ENCODE measurements at places on chromosomes 5 and 9.

DNA sequence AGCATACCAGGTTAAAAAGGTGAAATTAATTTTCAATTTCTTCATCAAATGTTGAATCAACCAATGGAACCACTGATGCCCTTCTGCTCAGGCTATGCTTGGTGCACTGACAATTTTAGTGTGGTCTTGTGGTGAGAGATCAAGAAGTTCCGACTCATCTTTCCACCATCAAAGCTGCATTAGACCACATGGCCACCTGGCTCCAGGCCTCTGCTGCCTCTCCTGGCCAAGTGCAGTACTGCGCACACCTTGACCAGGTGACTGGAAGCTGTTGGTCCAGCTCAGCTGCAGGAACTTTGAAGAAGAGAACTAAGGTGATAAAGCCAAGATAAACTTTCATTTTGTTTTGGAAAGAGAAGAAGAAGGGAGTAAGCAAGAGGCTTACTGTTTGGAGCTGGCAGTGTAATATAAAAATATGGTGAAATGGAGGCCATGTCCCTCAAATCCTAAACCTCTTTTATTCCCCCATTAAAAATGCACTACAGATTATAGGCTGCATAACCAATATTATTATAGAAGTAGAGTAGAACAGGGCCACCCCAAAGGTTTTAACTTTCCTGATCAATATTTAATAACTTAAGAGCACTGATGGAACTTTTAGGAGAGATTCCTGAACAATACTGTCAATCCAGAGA lies 315.5 kb upstream of the C9orf72 start:
- DNase-seq = no peak

- no peak for DNase-seq
Measured at GRCh38 chr5:14753292-14753691, 88.8 kb downstream of the OTULIN start.

DNA sequence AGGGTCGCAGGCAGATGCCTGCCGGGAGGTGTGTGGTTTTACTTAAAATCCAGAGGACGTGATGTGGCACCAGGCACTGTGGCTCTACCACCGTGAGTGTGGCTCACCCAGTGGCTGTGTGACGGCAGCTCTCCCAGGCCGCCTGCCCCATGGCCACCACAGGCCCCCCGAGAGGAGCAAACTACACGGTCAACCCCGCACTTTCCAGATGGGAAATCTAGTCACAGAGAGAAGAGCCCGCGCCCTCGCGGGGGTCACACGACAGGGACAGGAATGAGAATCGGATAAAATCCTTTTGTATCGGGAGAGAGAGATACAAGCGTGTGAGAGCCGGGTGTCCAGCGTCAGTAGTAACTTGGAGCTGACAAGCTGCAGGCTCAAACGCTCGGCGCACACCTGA lies 24.4 kb downstream of the TERT start:
- no peak for DNase-seq

DNA sequence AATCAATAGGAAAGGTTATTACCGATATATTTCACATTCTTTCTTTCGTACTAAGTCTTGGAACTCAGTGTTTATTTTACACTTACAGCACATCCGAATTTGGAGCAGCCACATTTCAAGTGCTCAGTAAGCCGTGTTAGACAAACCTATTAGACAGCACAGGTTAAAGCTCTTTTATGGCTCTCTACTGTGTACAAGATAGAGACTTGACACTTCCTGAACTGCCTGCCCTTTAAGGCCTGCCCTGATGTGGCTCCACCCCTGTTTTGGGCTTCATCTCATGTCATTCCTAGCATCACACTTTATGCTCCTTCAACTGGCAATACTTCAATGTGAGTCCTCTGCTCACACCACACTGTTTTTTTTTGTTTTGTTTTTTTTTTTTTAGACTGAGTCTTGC lies 23.5 kb upstream of the SUSD1 start:
- no peak for DNase-seq

- DNase-seq = no peak
Measured at GRCh38 chr9:23412458-23412857, 413.6 kb downstream of the ELAVL2 start.

DNA sequence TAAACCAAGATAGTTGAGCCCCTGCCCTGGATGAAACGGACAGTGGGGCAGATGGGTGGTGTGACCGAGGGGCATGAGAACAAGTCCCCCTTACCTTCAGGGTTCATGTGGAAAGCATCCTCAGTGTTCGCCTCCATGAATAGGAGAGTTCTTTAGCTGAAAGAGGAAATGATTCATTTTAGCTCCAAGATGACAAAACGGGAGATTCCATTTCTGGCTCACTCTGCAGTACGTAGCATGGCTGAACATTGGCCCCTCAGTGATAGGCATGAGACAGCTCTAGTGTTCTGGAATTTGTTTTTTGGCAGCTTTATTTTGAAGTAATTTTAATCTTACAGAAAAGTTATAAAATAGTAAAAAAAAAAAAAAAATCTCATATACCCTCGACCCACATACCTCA lies 70.2 kb upstream of the AGXT2 start:
- DNase-seq = no peak

DNA sequence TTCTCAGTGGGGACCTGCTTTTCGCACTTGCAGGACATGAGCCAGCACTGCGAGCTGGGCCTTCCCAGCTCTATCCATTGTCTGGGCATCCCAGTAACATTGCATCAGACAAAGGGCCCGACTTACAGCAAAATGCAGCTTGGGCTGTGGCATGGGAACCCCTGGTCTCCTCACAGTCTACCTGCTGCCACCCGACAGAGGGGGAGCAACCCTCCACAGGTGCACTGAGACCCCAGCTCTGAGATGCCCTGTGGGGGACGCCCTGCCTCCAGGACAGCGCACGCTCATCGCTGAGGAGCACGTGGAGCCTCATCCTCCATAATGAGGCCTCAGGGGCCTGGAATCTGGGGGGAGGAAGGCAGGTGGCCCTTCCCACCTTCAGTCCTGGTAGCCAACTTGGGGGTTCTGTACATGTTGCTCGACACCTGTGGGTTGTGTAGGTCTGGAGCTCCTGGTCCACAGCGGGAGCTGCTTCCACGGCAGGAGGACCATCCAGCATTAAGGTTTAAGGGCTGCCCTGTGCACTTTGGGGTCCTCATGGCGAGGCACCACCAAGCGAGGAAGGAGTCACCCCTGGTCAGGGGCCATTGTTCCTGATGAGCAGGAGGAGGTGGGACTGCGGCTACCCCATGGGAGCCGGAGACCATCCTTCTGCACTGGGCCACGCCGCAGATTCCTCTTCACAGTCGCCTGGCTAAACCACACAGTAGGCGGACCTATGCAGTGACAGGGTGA lies 376.5 kb upstream of the IRX1 start:
- DNase-seq = no peak

- no peak for DNase-seq
Measured at GRCh38 chr5:929596-929995, 36.9 kb downstream of the TRIP13 start.

GRCh38 chr5:176425138-176425537 lies 8.8 kb upstream of the CLTB start:
- DNase-seq = no peak

DNA sequence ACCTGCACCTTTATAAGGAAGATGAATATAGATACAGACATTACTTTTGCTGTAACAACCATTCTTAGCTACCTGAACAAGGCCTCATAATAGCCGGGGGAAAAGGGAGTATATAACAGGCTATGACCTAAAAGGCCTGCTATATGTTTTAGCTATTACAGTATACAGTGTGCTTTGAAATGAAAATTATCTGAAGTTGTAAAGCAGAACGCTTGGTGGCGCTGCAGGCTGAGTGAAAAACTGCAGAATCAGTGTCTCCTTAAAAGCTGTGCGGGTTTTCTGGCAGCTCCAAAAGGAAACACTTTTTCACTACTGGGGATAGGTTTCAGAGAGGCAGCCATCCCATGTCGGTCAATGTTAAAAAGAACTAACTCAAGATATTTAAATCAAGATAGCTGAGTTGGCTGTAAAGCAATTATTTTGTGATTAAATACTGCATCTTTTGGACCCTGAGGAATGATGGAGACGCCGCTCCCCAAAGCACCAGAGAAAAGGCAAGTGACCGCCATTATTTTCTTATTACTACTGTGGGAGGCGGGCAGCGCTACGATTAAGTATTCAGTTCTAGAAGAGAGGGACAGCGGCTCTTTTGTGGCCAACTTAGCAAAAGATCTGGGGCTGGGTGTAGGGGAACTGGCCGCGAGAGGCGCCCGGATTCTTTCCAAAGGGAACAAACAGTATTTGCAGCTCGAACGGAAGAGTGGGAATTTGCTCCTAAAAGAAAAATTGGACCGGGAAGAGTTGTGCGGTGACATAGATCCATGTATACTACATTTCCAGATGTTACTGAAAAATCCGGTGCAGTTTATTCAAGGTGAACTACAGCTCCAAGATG lies 5.9 kb downstream of the PCDHB6 start:
- DNase-seq = no peak

GRCh38 chr5:100270023-100270771 lies 265.0 kb upstream of the FAM174A start:
- no peak for DNase-seq

- no peak for DNase-seq
Measured at GRCh38 chr5:175887463-175887862, 16.1 kb downstream of the CPLX2 start.

- DNase-seq = no peak
Measured at GRCh38 chr5:151067632-151068432, 13.0 kb downstream of the TNIP1 start.

- no peak for DNase-seq
Measured at GRCh38 chr5:150120617-150121447, 34.5 kb upstream of the CSF1R start.

DNA sequence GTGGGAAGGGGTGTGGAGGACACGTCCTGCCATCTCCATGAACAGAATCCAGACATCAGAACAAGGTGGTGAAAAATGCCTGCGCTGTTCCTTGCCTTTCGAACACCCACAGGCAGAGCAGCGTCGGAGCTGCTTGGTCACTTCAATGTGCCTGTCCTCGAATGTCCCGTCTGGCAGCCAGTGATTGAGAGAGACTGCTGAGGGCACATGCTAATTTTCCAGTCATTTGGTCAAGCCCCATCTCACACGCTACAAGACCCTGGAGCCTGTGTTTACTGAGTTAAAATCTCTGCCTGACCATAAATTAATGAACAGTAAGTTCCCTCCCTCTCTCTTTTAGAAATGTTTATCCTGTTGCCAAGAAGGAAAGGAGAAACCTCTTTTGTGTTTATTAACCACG lies 149.3 kb downstream of the NTRK2 start:
- no peak for DNase-seq

GRCh38 chr5:115243412-115243811 lies 19.3 kb downstream of the PGGT1B start:
- no peak for DNase-seq

- no peak for DNase-seq
Measured at GRCh38 chr9:130370226-130370625, 74.5 kb upstream of the ASS1 start.

GRCh38 chr9:89425921-89426383 lies 72.0 kb downstream of the SEMA4D start:
- DNase-seq = no peak

GRCh38 chr5:145947581-145947980 lies 11.2 kb downstream of the SH3RF2 start:
- no peak for DNase-seq

GRCh38 chr9:74078647-74079046 lies 418.5 kb upstream of the RORB start:
- DNase-seq = no peak

DNA sequence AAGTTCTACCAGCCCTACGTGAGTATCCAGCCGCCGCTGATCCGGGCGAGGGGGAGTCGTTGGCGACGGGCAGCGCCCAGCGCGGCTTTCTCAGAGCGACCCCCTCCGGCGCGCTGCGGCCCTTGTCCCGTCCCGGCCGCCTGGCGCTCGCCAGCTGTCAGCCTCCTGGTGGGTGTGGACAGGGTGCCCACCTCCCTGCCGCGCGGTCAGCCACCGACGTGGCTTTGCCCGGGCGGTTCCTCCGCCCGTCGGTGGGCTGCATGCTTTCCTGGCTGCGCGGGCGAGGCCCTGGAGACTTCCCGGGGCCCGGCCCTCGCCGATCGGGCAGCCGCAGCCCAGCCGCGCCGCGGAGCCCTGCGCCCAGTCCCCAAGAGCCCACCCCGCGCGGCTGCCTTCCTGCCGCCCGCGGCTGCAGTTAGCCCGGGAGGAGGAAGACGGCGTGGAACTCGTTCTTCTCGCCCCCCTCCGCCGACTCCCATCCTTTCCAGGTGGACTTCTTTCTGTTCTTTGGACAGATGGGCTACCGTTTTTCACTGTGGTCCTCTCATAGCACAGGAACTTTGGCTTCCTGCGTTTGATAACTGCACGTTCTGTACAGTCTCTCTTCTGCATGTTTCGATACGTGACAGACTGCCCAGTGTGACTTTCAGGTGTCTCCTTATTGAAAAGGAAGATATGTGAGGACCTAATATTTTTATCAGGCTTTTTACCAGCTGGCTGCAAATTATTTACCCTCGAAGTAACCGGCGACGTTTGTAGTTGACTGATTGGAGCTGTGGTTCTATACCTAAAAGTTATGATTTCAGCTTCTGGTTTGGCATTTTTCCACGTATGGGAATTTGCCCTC lies 577 bp downstream of the AP3S1 start:
- no peak for DNase-seq

- no peak for DNase-seq
Measured at GRCh38 chr5:122458278-122458872, 146.3 kb downstream of the SNCAIP start.

GRCh38 chr5:150783422-150783928 lies 4.9 kb downstream of the SMIM3 start:
- no peak for DNase-seq

GRCh38 chr5:142170254-142170953 lies 61.8 kb downstream of the NDFIP1 start:
- DNase-seq = no peak

DNA sequence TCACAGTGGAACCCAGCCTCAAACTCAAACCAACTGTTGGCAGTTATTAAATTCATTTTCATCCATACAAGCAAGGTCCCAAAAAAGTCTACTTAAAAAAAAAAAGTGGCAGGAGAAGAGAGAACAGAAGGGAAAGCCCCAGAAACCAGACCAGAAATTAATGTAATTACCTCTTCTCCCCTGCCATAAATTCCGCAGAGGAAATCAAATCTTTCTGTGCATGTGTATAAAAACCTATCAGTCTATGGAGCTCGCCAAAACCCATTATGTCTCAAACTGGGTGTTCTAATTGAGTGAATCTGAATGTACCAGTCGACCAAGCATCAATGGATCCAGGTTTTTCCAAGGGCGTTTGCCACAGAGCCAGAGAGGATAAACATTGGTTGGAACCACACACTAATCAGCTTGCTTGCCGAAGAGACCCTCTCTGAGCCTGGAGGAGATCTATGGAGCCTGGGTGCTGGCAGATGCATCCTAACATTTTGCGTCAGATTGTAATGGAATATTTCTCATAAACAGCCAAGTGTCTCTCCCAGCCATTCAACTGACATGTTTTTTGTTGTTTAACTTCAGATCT lies 7.9 kb upstream of the HAND1 start:
- no peak for DNase-seq

DNA sequence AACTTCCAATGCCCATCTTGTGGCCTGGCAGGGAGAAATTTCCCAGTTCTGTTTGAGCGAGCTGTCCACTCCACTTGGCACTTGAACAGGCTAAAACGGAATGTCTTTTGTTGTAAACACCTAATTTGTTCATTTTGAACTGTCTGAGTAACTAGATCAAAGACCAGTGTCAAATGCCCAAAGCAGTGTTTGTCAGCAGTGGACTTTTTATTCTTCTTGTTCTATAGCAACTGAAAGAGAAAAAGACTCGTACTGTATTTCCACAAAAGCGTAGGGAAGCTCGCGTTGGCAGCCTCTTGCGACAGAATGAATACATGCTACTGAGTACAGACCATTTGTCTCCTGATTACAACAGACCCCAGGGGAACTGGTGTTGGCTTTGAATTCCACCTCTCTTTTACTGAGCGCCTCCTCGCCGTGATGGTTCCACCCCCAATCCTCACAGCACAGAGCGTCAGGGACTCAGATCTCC lies 601.8 kb upstream of the ZNF608 start:
- DNase-seq = no peak

- no peak for DNase-seq
Measured at GRCh38 chr5:50922942-50923767, 256.7 kb downstream of the PARP8 start.

All from stimulated activated CD8-positive, alpha-beta memory T cell treated with anti-CD3 and anti-CD28 coated beads, Interleukin-15, amount 100 ng/mL, for 4 hours (primary cell).